ENCODE measurements at places on chromosomes 6 and 20. TPM values are rescaled to one million over a fixed set of nuclear protein-coding genes. Genes with fewer than 3 reads are reported as not detected.

Gene WFDC5
- total RNA-seq, result not detected

Gene RAET1L
- total RNA-seq, result 0.40 TPM

Gene MYLK2
- 0.35 TPM for total RNA-seq

Gene MKKS
- 19.7 TPM for total RNA-seq

Gene PNRC1
- total RNA-seq, result 23.9 TPM

Gene SAMD10
- not detected for total RNA-seq

Gene HLA-DQA2
- total RNA-seq, result not detected

Gene TMEM244
- not detected for total RNA-seq

Gene C6orf163
- total RNA-seq, result 0.17 TPM

Gene DSP
- total RNA-seq, result 32.3 TPM

Gene PXDC1
- total RNA-seq, result 18.9 TPM

Gene EYA2
- 3.3 TPM for total RNA-seq

Gene PTCHD4
- not detected for total RNA-seq

Gene SALL4
- 1.4 TPM for total RNA-seq

Gene FGD2
- not detected for total RNA-seq

Gene BANF2
- total RNA-seq, result not detected

Gene PACSIN1
- total RNA-seq, result 0.07 TPM

Gene DZANK1
- 2.7 TPM for total RNA-seq

Gene TUBB1
- total RNA-seq, result 0.02 TPM

Gene KIF25
- not detected for total RNA-seq

Gene RAMACL
- total RNA-seq, result 0.20 TPM
